ENCODE measurements at places on chromosomes 2 and 18.

DNA sequence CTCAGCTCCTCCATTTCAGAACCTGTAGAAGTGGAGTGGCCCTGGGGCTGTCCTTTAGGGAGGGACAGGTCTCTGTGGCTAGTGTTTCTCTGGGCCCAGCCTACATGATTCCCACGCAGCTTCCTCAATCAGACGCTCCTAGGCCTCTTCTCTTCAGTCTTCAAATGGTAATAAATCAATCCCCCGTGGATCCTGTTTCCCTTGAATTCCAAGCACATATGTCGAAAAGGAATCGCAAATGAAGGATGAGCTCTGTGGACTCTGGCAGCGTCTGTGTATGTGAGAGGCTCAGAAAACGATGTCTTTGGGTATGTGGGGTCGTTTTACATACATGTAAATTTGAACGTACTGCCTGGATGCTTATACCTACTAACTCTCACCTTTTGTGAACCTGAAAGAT is 98.5 kb upstream of the ST8SIA3 start:
- DNase-seq = no peak

DNA sequence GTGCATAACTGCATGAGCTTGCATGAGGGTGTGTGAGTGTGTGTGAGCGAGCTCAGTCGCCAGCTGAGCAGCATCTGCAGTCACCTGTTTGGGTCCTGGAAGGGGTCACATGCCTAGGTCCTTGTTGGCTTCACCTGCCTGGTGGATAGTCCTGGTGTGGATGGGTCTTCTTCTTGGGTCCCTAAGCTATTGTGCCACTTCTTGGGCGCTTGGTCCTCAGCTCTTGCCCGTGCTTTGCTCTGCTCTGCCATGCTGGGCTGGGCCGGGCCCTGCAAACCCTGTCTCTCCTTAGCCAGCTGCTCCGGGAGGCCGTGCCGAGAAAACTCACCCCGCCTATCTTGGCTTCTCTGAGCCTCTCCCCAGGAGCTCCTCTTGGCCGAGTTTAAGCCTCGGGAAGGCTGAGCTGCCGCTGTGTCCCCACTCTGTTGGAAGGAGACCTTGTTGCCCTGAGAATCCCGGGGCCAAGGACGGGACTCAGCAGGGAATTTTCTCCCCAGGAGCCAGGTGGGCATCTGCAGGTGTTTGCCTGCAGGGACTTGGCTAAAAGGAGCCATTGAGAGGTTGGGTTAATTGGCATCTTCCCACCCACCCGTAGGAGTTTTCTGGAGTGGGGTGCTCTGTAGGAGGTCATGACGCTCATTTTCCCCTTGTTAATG is 300.8 kb downstream of the NDUFA10 start:
- no peak for DNase-seq

DNA sequence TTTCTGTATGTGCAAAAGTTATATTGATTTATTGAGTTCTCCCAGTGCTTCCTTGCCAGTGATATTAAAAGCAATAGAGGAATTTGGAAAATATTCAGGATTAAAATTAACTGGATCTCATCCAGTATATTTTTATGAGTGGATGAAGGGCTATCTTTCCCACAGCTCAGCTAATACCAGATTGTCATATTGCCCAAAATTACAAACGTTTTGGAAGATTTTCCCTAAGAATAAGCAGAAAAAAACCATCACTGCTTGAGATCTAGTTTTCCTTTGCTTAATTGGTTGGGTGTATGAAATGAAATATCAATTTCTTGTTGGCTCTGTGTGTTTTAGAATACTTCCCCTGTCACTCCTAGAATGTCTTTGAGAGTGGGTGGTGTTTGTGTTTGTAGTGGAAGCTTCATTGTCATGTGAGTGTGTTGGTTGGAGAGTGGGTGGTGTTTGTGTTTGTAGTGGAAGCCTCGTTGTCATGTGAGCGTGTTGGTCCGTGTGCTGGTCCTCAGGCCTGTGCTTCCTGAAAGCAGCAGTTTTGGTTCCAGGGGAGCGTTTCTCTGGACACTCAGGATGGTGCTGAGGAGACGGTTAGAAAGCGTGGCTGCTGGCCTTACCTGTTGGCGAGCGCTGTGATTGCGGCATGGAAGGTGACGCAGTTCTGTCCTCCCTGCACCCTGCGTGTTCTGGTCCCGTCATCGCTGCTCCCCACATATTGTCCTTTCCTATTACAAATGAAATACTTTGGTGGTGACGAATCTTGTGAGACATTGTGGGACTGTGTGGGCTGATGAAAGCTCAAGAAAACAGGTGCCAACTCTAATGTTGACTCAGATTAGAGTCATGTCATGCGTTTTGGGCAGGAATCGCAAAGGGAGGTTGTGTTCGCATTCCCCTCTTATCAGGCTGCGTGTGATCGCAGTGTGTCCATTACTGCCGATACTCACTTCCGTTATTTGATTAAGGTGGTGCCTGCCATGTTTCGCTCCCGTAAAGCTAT is 12.4 kb downstream of the ASB1 start:
- no peak for DNase-seq

- no peak for DNase-seq
Measured at GRCh38 chr2:226001716-226002115, 602.2 kb downstream of the NYAP2 start.

- DNase-seq = no peak
Measured at GRCh38 chr18:72652990-72653593, 109.0 kb upstream of the CBLN2 start.

DNA sequence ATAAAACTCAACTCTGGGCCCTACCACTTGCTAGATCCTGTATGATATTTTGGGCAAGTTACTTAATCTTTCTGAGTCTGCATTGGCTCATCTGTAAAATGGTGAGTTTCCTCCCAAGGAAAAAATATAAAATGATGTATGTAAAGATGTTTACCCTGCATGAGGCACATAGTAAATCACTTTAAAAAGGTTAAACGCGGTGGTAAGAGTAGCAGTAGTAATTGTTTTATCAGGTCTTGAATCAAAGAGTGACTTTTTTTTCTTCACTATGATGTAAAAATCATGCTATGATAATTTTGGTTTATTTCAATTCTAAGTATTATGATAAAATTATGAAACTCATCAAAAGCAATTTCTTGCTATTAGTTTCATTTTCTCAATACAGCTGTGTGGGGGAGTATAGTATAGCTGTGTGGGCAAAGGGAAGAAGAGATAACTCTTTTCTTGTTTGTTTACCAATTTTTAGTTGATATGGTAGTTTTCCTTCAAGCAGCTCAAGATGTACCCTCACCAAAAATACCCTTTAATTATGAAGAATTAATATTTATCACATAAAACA is 10.7 kb downstream of the ARHGAP15 start:
- DNase-seq = no peak

DNA sequence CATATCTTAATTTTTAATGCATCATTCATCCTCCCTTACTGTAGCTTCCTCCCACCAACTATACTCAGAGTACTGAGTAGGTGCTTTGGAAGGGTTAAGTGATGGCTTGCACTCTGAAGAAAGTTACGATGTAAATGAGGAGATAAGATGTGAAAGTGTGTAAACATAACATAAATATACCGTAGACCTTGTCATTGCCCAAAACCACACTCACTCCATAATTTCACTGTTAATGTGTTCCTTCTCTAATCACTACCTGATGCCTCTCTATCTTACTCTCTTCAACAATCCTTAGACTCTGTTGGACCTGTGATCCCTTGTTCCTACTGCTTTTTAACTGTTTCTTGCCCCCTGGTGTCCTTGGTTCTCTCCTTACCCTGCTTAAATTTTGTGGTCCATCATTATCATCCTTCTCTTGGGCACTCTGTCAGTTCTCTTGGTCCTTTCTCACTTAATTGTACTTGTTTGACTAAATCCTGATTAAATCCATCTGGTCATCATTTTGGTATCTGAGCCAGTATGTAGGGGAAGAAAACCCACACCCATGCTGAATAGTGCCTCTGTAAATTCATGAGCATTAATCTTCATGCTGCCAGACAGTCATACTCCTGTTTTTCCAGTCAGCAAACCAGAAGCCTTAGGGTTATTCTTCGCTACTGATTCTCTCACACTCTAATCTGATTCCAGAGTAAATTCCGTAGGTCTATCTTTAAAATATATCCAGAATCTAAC is 45.0 kb downstream of the PMS1 start:
- no peak for DNase-seq

- DNase-seq = no peak
Measured at GRCh38 chr2:181074457-181074856, 94.1 kb downstream of the UBE2E3 start.

- no peak for DNase-seq
Measured at GRCh38 chr2:108933691-108934117, 55.3 kb downstream of the EDAR start.

DNA sequence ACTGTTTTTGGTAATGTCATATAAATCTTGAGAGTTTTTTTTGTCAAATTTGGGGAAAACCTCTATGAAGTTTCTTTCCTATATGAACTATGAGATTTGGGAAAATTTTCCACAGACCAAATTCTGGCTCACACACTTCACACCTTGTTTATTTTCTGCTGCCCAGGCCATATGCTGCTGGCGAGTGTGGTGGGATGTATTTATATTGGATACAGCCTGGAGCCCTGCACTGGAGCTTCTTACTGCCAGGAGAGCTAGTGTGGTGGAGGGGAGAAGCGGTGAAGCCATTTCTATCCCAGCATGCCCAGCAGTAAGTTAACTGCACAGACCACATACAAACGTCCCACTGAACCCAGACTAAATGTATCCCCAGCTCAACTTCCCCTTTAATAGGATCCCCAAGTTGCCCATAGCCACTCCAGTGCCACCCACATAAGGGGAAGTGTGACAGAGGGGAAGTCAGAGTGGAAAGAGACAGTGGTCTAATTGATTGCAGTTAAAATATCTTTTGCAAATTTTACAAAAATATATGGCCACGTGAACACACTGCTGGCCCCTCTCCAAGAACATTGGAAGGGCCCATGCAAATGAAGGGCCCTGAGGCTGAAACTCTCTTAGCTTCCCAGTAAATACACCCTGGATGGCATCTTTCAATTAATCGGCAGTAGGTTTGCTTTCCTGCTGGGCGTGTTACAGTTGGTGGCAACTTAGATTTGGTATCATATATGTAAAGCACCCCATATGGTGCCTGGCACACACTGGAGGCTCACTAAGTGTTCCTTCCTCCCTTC is 146.6 kb upstream of the ITGA6 start:
- DNase-seq = no peak

- DNase-seq = no peak
Measured at GRCh38 chr2:84980263-84980983, 9.5 kb downstream of the KCMF1 start.

GRCh38 chr2:6627316-6627715 is 238.4 kb downstream of the CMPK2 start:
- DNase-seq = no peak

- DNase-seq = no peak
Measured at GRCh38 chr2:179298666-179299065, 34.0 kb upstream of the SESTD1 start.

GRCh38 chr2:175964195-175964594 is 37.9 kb downstream of the LNPK start:
- no peak for DNase-seq

Data from activated CD8-positive, alpha-beta memory T cell treated with anti-CD3 and anti-CD28 coated beads for 4 hours (primary cell).